NCI-H460 (cell line): ENCODE measurements at places on chromosomes 3 and 15.

GRCh38 chr3:28171962-28172361, 69.5 kb upstream of the CMC1 start:
- no peak for DNase-seq

- no peak for DNase-seq
Measured at GRCh38 chr3:187773233-187774184, 28.2 kb upstream of the BCL6 start.

DNA sequence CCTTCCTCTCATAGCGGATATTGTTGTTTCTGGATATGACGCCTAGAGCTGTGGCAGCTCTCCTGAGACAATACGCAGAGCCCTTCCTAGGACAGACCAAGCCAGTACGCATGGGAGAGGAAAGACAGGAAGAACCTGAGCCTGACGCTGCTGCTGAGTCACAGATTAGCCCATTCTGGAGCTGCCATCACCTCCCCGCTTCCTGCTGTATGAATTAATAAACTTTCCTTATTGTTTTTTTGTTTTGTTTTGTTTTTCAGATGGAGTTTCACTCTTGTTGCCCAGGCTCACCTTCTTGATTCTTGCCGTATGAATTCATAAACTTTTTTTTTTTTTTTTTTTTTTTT, 67.0 kb downstream of the PPCDC start:
- DNase-seq, result no peak

GRCh38 chr3:168141405-168141998, 45.8 kb upstream of the GOLIM4 start:
- no peak for DNase-seq

DNA sequence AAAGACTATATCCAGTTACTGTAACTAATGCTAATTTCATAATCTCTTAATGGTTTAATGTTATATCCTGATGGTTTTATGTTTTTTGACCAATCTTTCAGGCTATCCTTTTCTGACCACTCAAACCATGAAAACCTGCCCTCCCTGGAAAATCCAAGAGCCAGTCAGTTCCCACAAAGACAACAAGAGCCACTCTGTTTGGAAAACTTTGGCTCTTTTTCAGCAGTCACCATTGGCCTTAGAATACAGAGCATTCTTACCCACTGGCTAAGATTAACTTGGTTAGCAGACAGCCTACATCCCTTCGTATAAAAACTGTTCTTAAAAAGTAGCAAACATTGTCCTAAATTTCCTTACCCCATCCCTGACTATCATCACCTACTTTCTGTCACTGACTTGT, 32.9 kb downstream of the ALCAM start:
- DNase-seq, result no peak

- no peak for DNase-seq
Measured at GRCh38 chr15:76340803-76341365, 4.3 kb downstream of the ISL2 start.

DNA sequence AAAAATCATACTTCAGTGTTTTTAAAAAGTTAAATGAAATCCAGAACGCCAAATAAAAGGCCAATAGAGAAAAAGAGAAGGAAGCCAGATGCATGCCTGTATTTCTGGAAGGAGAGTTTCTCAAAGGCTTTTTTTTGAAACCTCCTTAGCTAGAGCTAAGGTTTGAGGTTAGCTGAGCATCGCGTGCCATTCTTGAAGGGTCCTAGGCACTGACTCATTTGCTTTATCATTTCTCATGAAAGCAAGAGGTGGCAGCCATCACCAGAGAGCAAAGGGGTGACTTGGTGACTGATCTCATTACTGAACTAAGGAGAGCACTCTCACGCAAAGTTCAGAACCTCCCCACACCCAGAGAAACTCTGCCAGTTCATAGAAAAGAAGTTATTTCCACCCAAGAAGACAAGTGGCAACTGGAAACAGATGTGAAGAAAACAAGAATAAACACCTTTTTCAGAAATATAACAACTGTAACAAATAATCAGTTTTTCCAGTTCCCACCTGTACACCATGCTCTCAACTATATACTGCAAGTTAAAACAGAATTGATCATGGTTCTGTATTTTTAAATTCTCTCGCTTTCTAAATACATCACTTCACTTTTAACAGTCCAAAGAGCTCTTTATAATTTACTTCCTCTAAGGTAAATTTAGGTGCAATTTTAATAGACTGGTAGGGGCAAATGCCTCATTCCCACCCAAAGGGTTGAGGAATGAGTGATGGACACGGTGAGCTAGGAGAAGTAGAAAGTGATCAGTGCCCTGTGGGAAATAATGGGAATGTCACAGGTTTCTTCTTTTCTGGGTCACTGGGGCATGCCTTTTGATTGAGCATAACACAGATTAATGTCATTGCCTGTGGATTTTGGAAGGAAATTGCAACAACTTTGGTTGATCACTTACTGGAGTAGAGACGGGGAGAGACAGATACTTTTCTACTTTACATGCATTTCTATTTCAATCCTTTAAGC, 24.7 kb downstream of the GPR15 start:
- no peak for DNase-seq

DNA sequence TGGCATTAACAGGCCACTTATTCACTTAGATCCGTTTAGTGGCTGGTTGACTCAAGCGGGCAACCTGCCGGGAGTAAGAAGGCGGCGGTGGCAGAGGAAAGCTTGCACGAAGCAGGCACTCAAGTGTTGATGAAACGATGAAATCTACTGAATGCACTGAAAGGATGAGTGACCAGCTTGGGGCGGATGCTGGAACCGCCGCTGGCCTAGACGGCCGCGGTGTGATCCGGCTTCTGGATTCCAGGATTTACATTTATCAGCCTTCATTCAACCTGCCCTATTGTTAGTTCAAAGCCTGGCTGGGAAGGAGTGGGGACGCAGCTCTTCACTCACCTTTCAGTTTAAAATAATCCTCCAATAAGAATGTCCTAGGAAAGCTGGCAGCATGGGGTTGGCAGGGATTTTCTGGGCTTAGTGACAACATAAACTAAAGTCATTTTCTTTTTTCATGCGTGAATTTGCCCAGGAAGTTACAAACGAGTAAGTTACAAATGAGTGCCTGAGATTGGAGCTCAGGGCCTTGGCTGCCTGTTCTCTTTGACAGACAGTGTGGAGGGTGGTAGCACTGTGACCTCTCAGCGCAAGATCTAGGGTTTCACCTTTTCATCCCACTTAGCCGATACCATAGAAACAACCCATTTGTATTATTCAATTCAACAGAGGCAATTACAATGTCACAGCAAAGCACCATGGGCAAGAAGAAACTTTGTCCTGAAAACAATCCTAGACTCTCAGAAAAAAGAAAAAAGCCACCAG, 1.1 kb upstream of the PLCH1 start:
- DNase-seq, result no peak

- no peak for DNase-seq
Measured at GRCh38 chr3:130709671-130710070, 37.0 kb downstream of the PIK3R4 start.

DNA sequence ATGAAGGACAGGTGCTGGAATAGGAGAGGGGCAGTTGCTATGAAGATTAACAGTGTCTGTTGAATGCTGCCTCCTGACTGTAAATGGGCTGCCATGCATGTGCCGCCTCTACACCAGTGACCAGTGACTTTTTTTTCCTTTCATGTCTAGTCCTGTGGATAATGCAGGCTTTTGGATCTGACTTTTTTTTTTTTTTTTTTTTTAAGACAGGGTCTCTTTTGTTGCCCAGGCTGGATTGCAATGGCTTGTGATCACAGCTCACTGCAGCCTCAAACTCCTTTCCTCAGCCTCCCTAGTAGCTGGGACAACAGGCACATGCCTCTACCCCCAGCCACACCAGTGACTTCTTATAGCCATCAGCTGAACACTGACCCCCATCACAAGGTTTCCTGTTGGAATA, 41.2 kb upstream of the AGBL1 start:
- no peak for DNase-seq

GRCh38 chr3:37953226-37953625, 37.4 kb upstream of the VILL start:
- no peak for DNase-seq

- DNase-seq, result no peak
Measured at GRCh38 chr3:194306771-194307640, 44.1 kb downstream of the CPN2 start.

DNA sequence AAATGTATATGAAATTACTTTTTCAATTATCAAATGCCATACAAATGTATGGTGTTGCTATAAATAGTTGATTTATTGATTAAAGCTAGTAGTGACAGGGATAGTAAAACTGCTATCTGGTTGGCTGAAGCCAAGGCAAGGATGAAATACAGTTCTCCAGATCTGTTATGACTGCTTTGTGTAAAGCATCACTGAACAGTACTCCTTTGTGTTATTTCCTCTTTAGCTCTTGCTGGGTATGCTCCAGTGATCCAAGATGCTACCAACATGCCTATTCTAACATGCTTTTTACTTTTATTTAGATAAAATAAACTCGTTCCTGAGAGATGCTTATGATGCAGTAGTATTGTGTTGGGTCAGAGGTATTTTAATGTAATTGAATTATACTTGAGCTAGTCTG, 12.4 kb upstream of the UBR1 start:
- no peak for DNase-seq

DNA sequence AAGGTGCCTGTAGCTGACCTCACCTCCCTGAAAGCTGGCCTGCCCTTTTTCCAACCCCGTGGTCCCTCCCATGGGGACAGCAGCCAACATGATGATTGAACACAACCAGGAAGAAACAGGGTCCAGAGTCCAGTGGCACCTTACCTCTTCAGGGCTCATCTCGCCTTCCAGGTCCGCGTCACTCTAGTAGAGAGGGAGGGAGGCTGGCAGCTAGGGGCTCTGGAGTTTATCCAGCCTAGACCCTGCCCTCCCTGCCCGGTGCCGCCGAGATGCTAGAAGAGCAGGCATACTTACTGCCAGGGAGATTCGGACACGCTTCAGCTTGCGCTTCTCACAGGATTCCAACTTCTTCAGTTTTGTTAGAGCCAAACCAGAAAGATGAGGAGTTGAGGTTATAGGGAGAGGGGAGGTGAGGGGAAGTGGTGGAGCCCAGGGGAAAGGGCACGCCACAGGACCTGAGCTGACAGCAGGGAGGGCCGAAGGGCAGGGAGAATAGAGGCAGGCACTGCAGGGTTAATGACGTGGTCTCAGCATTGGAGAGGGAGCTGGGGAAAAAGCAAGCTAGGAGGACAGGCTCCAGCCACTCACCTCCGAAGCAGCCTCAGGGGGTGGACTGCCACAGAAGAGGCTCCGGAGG, 9.1 kb downstream of the CLCN2 start:
- DNase-seq, result no peak

- no peak for DNase-seq
Measured at GRCh38 chr3:108292905-108293328, 3.4 kb upstream of the HHLA2 start.

- DNase-seq, result no peak
Measured at GRCh38 chr3:126313166-126313565, 44.0 kb downstream of the KLF15 start.

DNA sequence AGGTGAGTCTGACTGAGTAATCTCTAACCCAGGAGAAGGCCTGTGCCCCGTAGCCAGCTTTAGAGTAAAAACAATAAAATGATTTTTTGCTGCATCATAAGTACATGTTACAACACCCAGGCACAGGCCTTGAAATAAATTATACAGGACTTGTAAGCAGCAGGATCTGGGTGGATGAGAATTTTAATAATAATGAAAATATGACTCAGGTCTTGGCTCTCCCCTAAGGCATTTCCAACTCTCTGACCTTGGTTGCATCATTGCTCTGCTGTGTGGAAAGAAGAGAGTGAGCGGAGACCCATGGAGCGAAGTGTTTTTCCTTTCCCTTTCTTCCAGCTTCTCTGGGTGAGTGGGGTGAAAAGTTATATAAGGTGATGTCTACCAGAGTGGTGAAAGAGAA, 44.6 kb downstream of the EOMES start:
- peak; percentile 60 for DNase-seq

- DNase-seq, result no peak
Measured at GRCh38 chr15:91940496-91941381, 87.2 kb downstream of the SLCO3A1 start.

GRCh38 chr3:78809966-78810365, 957.8 kb downstream of the ROBO1 start:
- no peak for DNase-seq

DNA sequence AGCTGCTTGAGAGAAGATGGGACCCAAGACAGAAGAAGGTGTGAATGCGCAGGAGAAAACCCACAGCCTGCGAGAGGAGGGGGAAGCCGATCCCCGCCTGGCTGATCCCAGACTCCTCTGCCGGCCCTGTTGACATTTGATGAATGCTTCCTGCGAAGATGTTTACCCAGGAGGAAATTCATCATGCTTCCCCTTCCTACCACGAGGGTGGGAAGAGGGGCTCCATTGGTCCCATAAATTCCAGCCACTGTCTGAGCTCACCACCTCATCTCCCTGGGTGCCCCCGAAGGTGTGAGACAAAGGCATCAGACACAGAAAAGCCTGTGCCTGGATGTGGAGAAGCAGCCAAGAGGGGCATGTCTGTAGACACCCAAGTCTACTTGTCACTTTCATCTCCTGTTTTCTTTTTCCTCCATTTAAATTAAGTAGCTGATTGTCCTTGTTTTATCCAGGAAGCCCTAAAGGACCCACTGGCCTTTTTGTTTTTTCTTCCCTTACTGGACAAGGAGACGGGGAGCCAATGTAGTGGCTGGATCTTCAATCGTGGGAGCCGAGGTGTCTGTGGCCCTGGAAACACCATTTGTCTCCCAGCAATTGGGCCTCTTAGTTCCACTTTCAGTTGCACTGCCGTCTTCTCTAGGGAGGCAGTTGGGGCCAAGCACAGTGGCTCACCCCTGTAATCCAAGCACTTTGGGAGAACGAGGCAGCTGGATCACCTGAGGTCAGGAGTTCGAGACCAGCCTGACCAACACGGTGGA, 95.3 kb upstream of the HES1 start:
- DNase-seq, result no peak

GRCh38 chr3:123762805-123763204, 121.3 kb downstream of the MYLK start:
- no peak for DNase-seq
